ENCODE measurements at places on chromosomes 3 and 15.

DNA sequence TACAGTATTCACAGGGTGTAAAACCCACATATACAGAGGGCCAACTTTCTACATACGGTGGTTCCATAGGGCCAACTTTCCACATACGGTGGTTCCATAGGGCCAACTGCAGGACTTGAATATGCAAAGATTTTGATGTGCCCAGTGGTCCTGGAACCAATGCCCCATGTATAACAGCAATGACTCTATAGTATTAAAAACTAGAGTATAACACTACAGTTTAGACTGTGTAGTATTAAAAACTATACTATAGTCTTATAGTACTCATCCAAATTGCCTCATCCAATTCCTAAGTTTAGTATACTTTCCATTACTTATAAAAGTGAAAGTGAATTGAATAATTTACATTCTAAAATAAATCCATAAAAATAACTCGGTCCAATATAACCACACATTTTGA is 75.9 kb downstream of the GSK3B start:
- DNase-seq: no peak

DNA sequence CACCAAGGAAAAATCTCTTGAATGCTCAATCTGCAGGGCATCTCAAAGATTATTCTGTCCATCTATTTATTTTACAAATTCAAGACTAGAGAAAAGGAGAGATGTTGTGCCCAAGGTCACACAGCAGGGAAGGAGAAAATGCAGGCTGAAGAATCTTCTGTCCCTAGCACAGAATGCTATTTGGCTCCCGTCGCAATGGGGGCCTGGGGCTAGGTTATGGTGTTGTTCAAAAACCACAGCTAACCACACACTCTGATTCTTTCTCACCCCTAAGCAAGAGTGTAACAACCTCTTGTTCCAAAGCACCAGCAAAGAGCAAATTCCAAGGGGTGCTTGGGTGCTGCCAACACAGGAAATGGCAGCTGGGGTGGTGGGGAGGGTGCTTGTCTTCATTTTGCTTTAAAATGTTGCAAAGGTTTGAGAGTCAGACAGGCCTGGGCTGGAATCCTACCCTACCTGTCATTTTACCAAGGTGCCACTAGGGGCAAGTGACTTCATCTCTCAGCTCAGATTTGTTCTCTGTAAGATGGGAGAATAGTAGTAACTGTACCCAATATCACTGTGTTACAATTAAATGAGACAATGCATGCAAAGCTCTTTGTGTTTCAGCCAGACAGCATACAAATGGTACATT is 112.5 kb downstream of the ADAMTS9 start:
- DNase-seq: no peak

DNA sequence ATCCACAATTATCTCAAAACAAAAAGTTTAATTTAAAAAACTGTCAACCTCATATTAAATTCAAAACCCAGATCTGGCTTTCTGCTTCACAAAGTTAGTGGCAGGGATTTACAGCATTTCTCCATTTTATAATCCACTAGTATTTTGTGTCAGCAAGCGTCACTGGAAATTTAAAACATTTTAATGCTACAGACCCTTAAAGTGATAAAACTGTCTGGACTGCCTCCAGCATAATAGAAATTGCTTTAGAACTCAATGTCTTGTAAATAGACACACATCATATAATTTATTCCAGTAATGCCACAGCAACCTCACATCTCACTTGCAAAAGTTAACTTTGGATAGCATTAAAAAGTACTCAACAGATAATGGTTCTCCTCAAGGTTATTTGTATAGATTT is 116.1 kb downstream of the ULK4 start:
- no peak for DNase-seq

GRCh38 chr3:37040231-37040630 is 46.9 kb downstream of the MLH1 start:
- DNase-seq: no peak

GRCh38 chr3:108234387-108234957 is 12.2 kb upstream of the IFT57 start:
- no peak for DNase-seq

GRCh38 chr15:77409259-77410156 is 10.4 kb downstream of the PEAK1 start:
- no peak for DNase-seq

GRCh38 chr3:15011174-15011573 is 53.9 kb downstream of the MRPS25 start:
- no peak for DNase-seq

DNA sequence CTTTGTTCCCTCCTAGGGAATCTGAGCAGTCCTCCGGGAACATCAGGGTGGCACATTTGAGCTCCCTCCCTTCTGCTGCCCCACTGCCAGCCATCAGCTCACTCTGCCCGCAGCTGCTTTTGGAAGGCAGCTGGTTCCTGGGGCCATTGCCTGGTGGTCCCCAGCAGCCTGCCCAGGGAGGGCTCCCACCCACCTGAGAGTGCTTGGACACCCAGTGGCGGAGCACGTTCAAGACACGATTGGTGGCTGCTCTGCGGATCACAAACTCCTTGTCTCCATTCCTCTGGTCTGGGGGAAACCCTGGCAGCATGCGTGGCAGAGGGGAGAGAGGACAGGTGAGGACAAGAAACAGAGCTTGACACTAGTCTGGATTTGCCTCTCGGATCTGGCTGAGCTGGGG is 53.7 kb upstream of the CTSH start:
- no peak for DNase-seq

- DNase-seq: no peak
Observed at GRCh38 chr3:179000144-179000543, 71.5 kb downstream of the ZMAT3 start.

All from NCI-H1436 treated with DMSO at 0.1 percent for 48 hours (cell line).